ENCODE measurements at places on chromosomes 13 and 19.

- no peak for DNase-seq
Measured at GRCh38 chr13:72853000-72853399, 71.1 kb downstream of the PIBF1 start.

GRCh38 chr13:39540929-39541605 is 61.9 kb downstream of the LHFPL6 start:
- DNase-seq: no peak

- no peak for DNase-seq
Measured at GRCh38 chr13:21436582-21436981, 22.5 kb downstream of the ZDHHC20 start.

DNA sequence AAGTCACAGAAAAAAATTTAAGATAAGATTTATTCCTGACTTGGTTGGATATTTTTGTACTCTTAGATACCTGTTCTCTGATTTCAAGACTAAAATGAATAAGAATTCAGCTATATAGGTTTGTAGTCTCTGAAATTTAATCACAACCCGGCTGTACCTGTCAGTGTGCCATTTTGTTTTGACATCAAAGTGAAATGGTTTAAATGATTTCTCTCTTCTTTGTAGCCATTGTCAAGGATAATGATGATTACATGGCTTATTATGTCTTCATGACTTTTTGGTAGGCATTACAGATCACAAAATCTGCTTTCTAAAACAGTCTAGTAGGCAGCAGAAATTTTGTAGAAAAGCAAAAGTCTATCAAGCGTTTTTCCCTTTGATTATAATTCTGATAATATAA is 72.5 kb downstream of the PCDH17 start:
- DNase-seq: no peak

DNA sequence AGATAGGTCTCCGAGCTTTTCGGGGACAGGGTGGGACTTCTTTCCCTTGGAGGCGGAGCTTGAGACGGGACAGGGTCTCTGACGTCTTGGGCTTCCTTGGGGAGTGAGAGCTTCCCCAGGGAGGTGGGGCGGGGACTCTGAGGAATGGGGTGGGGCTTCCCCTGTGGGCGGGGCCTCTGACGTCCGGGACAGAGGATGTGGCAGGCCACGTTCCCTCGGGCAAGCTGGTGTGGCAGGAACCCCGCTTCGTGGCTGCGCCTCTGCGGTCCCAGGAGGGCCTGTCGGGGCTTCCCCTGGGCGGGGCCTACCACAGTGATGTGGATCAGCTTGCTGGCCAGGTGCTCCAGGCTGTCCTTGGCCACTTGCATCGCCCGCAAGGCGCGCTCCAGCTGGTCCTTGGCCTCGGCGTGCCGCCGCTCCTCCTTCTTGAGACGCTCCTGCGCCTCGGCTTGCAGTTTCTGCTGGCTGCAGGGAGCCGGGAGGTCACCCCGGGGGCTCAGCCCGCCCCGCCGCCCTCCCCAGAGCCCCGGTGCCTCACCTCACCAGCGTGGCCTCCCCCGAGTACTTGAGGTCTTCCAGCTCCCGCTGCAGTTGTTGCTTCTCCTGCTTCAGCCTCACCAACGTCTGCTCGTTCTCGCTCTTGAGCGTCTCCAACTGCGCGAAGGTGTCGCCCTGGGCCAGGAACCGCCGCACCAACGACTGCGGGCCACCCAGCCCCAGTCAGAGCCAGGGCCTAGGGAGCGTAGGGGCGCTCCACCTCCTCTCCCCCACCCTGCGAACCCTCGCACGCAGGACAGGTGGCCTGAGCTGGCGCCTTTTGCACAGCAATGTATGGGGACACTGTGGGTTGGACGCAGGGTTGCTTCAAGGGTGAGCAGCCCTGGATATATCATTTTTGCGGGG is 3.3 kb upstream of the RGL3 start:
- DNase-seq: peak; percentile 77

DNA sequence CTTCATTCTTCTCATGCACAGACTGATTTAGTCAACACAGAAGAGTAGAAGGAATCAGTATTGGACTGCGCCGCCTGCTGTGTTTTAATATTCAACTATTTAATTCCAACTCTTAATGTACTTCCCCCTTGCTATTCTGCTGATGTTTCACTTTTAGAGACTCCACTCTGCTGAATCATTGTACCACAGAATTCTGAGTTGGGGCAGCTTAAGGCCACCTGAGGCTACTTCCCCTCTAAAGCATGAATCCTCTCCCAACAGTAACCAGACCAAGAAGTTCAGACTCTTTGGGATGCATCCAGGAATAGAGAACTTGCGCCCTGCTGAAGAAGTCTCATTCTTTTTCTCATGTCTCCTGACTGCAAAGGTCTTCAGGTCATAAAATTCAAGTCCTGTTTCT is 708.8 kb downstream of the UQCRFS1 start:
- DNase-seq: no peak

GRCh38 chr19:56405062-56405461 is 930 bp downstream of the ZNF583 start:
- no peak for DNase-seq

Data from ascending aorta (tissue), 2 donors.